ENCODE measurements at places on chromosomes 16 and 17.
A peak's percentile ranks its signal among the peaks of the same experiment; 100 is the strongest.

- DNase-seq: peak; percentile 34
These were observed 8.0 kb downstream of the FLYWCH1 start for GRCh38 chr16:2919511-2920255.

- DNase-seq: no peak
These were observed 2.7 kb upstream of the HES7 start for GRCh38 chr17:8126491-8127066.

GRCh38 chr16:78505544-78506366, 406.3 kb downstream of the WWOX start:
- no peak for DNase-seq

- no peak for DNase-seq
These were observed 8.1 kb downstream of the CLTC start for GRCh38 chr17:59627770-59628171.

DNA sequence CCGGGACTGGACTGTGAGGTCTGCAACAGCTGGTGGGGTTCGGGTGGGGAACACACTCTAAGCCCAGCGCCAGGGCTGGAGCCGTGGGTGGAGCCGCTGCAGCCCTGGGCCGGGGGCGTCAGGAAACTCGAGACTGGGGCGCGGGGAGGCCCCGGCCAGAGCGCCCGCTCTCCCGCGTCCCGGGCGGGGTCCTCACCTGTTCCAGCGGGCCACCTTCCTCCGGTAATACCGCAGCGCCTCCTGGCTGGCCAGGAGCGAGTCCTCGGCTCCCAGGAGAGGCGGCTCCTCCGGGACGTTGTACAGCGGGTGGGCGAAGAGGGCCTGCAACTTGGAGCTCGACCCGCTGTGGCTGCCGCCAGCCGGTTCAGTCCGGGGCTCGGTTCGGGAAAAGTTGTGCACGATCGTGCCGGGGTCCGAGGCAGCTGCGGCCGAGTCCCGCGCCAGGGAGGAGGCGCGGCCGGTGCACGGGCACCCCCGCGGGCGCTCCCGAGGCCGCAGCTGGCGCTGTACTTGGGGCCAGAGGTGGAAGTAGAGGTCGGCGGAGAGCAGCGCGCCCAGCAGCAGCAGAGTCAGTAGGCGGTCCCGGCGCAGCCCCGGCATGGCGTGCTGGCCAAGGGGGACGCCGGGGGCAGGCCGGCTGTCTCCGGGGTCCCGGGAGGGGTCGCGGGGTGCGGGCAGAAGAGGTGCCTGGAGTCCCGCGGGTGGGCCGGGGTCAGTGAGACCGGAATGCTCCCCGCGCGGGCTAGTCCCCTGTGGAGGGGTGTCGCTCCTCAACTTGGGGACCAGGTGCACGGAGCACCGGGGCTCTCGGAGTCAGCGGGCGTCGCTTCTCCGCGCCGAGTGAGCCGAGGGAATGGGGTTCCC, 868 bp downstream of the FAM20A start:
- no peak for DNase-seq

GRCh38 chr16:67278773-67279295, 498 bp upstream of the PLEKHG4 start:
- no peak for DNase-seq

- no peak for DNase-seq
These were observed 8.0 kb upstream of the ZNF500 start for GRCh38 chr16:4775005-4775404.

GRCh38 chr16:3971261-3971660, 90.7 kb upstream of the CREBBP start:
- peak; percentile 65 for DNase-seq

- no peak for DNase-seq
These were observed 39.9 kb upstream of the STH start for GRCh38 chr17:45958994-45959665.

DNA sequence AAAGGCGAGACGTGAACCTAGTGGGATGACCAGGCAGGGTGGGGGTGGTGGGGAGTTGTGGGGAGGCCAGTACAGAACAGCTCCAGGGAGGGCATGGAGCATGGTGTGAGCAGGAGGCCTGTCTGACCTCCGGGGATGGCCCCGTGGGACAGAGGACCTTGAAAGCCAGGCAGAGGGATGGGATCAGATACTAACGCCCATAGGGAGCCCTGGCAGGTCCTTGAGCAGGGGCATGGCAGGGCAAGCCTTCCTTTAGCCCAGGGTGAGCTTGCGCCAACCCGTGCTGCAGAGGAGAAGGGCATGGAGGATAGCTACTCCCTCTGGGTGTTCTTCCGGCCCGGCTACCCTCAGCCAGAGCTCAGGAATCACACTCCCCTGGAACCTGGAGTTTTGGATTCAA, 35.3 kb downstream of the TMEM235 start:
- no peak for DNase-seq

GRCh38 chr17:21001111-21001812, 41.5 kb downstream of the USP22 start:
- no peak for DNase-seq

- no peak for DNase-seq
These were observed 123.3 kb downstream of the CCT6B start for GRCh38 chr17:34837876-34838478.

GRCh38 chr17:2954898-2955445, 108.4 kb downstream of the OR1D5 start:
- DNase-seq: peak; percentile 89

GRCh38 chr16:57017251-57017650, 27.9 kb downstream of the NLRC5 start:
- DNase-seq: no peak

DNA sequence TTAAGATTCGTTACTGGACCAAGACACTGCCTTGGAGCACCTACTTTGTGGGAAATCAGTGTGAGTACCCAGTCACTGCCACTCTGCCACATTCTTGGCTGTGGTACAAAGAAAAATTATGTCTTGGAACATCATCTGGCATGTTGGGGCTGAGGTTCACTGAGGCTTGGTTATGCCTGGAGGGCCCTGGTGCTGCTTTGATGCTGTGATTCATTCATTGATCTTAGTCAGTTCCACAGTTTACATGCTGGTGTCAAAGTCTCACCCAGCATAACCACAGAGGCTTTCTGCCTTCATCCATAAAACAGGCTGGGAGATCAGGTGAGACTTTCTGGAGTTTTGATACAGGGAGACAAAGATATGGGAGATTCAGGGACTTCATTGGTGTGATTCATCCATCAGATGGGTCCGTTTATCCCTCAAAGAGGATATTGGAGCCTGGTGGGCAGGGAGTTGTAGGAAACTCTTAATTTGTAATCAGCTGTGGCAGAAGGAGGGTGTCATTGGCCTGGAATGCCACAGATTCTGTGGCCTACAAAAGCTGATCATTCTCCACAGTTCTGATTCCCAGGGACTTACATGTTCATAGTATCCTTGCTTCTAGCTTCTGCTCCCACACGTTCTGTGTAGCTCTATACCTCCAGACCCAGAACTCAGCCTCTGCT, 322.5 kb downstream of the PMP22 start:
- DNase-seq: no peak
